ENCODE measurements at places on chromosomes 16 and 17.
A peak's percentile ranks its signal among the peaks of the same experiment; 100 is the strongest.

GRCh38 chr16:89000207-89000959 is 23.4 kb upstream of the CBFA2T3 start:
- DNase-seq: no peak

DNA sequence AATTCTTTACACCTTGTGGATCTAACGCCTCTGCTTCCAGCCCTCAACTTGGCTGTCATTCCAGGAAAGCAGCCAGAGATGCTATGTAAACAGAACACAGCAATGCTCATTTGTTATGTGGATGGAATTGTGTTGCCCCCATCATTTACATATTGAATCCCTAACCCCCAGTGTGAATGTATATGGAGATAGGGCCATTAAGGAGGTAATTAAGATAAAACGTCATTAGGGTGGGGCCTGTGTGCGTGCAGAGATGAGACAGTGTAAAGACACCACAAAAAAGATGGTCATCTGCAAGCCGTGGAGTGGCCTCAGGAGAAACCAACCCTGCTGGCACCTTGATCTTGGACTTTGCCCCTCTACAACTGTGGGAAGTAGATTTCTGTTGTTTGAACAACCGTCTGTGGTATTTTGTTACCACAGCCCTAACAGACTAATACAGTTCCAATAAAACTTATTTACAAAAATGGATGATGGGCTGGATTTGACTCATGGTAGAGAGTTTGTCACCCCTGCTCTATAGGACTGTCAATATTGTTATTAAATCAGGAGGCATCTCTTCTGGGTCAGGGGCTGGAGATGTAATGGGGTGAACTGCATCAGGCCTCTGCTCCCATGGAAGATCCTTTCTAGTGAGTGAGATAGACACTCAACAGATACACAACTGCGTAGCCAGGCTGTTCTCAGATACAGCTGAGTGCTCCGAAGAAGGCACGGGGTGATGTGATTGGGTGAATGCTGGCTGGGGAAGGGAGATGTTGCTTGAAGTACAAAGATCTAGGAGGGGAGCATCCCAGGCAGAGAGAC is 339.0 kb downstream of the SNX29 start:
- DNase-seq: no peak

DNA sequence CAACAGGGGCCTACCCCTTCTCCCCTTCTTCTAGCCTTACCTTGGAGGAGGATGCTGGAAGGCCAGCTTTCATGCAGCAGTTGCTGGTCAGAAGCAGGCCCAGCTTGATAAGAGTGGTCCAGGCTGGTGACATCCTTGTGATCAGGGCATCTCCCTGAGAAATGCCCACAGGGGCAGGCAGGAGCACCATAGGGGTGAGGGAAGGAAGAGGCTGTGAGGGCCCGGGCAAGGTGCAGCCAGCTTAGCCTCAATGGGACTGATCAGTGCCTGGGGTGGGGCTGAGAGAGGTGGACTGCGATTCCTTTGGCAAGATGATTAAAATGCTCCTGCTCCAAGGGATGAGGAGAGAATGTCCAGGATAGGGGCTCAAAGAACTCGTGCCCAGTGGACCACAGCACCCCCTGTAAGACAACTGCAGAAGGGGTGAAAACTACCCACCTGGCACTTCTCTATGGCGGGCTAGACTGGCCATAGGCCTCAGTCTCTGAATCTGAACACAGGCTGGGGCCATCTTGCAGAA is 9.5 kb upstream of the GALK1 start:
- DNase-seq: no peak

DNA sequence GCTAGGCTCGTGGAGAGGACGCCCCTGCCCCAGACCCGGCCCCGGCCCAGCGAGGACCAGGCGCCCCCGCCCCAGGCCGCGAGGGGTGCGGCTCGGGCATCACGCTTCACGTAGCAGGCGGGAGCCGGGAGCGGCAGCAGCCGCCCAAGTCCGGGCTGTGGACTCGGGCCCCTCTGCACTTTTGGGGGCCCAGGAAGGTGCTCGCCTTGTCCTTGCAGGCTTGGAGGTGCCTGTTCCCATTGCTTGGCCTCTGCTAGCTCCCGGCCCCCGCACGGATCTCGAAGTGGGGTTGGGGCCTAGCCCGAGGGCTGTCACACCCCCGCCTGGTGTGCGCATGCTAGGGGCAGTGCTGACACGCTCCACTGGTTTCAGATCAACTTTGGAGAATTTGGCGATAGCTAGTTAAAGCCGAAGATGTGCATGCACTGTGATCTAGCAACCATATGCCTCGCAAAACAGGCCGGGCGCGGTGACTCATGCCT is 55.7 kb downstream of the WSB1 start:
- DNase-seq: no peak

DNA sequence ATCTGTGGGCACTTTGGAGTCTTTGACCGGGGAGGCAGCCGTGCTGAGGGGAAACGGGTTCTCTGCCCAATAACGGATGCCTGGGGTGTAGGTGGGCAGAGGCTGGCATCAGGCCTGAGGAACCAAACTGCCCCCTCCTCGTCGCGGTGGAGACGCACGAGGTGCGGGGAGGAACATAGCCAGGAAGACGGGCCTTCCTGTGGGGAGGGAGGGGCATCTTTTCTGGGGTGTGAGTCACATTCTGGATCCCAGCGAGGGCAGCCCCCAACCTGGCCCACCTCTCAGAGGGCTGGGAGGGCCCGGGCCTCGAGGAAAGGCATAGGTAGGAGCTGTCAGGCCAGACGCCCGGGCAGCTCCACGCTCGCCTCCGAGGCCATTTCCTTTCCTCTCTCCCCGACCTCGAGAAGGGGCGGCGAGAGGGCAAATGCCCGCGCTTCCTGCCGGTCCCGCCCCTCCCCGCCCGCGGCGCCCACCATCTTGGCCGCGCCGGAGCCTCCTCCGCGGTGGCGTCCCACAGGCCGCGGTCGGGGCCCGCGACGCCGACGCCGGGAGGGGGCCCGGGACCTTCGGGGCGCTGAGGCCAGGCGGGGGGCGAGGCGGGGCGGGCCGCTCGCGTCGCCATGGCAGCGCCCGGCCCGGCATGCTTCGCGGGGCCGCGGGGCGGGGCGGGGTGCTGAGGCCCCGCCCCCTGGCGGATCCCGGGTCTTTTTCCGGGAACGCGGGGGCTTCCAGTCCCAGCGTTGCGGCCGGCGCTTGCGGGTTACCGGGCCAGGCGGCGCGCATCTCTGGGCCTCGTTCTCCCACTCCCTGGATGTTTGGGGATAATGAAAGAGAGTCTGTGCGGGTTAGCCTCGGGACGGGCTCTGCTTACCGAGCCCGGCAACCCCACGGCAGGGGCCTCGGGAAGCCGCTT is 13.2 kb downstream of the RAI1 start:
- peak; percentile 43 for DNase-seq

DNA sequence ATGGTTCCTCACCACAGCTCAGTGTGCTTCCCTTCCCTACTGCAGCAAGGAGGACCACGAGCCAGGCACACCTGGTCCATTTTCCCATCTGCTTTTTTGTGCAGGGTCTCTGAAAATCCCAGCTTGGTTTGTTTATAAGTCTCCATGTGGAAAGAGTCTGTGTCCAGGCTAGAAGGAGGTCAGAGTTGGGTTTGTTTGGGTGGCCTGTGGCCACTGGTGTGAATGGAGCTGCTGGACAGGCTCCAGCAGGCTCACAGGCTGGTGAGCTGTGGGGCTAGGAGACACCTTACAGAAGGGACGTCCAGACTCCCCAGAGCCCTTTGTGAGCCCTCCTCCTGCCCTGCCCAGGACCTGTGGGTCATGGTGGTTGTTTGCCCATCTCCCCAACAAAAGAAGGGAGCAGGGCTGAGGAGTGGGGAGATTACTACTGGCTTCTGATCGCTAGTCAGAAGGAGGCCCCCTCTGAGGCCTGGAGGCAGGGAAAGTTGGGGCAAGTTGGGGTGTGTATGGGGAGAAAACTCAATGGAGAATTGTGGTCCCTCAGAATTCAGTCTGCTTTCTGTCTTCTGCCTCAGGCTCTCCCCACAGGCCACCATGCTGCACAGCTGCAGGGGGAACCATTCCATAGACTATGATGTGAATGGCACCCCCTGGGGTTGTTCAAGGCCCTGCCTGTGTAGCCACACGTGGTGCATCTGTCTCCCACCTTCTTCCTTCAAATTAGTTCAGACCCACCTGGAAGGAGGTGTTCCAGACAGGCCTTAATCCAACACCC is 4.1 kb downstream of the RARA start:
- DNase-seq: no peak

DNA sequence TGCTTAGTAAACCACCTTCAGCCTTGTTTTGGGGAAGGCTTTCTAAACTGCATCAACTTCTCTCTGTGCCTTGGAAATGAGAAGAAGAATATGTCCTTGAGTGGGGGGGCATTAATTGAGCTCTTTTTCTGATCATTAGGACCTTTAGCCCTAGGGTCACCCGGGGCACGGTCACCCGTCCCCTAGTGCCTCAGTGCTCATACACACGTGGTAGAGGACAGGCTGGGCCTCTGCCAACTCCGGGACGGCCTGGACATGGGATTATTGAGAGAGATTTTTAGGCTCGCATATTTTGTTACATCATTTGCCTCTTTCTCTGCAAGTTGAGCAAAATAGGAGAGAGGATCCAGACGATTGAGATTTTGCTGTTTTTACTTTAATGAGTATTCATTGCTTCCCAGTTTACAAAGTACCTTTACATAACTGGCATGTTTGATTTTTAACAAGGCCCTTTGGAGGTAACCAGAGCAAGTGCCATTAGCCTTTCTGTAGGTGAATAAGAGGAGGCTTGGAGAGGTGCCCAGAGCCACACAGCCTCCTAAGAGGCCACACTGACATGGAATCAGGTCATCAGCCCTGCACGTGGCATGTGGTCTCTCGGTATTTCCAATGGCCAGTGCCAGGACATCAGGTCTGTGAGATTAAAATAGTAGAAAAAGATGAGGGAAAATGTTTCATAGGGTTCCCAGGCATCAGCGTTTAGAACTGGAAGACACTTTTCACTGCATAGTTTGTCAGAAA is 11.1 kb downstream of the PMM2 start:
- no peak for DNase-seq

- peak; percentile 1 for DNase-seq
Observed at GRCh38 chr16:80824623-80825364, 20.4 kb upstream of the CDYL2 start.

- DNase-seq: no peak
Observed at GRCh38 chr16:56864960-56865359, at the start of gene SLC12A3. TSS of gene SLC12A3 (plus strand) at chr16:56865207. CDS start at chr16:56865236, 29 bp downstream.

- DNase-seq: no peak
Observed at GRCh38 chr17:68711858-68712257, 110.7 kb upstream of the FAM20A start.

GRCh38 chr17:31113939-31114338 is 19.2 kb downstream of the NF1 start:
- no peak for DNase-seq

DNA sequence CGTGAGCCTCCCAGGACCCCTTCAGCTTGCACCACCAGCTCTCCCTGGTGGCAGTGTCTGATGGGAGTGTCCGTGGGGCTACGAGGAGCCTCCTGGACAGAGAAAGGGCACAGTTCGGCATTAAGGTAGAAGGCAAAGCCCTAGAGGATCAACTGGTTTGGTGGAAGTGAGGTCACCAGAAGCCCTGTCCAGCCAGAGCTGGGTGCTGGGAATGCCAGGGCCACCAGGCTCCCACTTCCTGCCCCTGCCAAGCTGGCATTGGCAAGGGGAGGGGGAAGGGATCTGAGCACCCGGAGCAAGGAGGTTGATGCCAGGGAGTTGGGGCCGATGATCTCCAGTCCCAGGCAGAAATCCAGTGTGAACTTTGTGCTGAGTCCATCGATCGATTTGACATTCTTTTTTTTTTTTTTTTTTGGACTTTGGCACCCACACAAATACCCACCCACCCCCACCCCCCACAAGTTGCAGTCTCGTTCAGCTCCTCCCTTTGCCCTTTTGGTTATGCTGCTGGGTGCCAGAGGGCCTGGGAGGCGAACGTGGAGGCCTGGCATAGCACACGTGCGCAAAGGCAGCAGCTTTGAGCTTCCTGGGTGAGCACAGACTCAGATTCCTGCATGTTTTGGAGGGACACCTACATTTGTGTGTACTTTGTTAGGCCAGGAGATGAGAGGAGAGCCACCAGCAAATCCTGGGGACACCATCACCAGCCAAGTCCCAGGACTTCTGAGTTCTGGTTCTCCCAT is 2.1 kb downstream of the NHERF1 start:
- DNase-seq: no peak

- DNase-seq: no peak
Observed at GRCh38 chr17:7354262-7354843, 603 bp upstream of the TMEM95 start.

- DNase-seq: no peak
Observed at GRCh38 chr17:66432996-66433551, 130.7 kb downstream of the PRKCA start.

DNA sequence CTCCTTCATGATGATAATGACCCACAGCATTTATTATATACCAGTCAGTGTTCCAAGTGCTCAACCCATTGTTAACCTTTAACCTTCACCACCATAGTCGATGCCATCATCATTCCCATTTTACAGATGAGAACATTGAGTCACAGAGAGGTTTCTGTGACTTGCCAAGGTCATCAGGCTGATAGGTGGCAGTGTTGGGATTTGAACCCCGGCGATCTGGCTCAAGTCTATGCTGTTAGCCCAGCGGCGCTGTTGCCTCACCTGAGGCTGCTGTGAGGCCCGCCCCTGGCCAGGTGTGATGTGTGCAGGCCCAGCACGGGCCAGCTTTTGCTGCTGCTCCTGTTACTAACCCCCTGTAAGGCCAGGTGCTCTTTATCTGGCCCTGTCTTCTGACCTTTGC is 101.2 kb downstream of the OR1D5 start:
- DNase-seq: no peak

DNA sequence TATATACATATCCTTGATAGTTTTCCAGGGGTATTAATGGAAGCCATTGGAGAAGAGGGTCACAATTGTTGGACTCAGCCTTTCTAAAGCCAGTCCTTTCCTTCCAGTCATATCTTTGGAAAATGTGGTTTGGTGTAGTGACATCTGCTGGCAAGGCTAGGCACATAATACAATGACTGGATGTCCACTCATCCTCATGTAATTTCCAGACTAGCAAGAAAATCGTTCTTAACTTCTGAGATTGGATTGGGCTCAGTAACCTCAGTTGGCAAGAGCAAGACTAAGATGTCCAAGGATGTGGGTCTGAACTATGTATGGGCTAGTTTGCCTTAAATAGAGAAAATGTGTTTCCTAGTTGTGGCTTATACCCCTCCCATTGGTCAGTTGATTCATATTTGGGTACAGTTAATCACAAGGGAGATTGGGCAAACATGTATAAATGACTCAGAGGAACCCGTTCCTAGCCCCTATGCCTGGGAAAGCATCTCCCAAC is 8.7 kb upstream of the KAT7 start:
- no peak for DNase-seq

GRCh38 chr17:72838581-72838980 is 253.9 kb downstream of the SLC39A11 start:
- no peak for DNase-seq

- no peak for DNase-seq
Observed at GRCh38 chr16:84813141-84813934, 6.4 kb upstream of the CRISPLD2 start.
